Airway epithelial cell (primary cell): ENCODE measurements at places on chromosomes 4 and X. TPM values are rescaled to one million over a fixed set of nuclear protein-coding genes. Genes with fewer than 3 reads are reported as not detected.

Gene ASB9
- total RNA-seq, result 1.3 and 2.6 TPM in 2 replicates

Gene CT47B1
- not detected in 2 replicates for total RNA-seq

Gene C4orf50
- not detected in 2 replicates for total RNA-seq

Gene BEX1
- 1.9 TPM in 1 of 2 replicates, not detected in the other for total RNA-seq
